ENCODE measurements at places on chromosomes 6 and 20.
A peak's percentile ranks its signal among the peaks of the same experiment; 100 is the strongest.

DNA sequence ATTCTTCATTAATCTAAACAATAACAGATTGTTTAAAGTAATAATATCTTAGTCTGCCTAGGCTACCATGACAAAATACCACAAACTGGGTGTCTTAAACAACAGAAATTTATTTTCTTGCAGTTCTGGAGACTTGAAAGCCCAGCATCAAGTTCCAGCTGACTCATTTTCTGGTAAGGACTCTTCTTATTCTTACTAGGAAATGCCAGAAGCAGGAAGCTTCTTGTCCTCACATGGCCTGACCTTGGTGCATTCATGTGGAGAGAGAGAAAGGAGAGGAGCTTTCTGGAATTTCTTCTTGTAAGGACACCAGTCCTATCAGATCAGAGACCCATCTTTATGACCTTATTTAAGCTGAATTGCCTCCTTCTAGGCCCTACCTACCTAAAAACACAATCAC lies 110.5 kb downstream of the ANKRD60 start:
- DNase-seq: no peak

DNA sequence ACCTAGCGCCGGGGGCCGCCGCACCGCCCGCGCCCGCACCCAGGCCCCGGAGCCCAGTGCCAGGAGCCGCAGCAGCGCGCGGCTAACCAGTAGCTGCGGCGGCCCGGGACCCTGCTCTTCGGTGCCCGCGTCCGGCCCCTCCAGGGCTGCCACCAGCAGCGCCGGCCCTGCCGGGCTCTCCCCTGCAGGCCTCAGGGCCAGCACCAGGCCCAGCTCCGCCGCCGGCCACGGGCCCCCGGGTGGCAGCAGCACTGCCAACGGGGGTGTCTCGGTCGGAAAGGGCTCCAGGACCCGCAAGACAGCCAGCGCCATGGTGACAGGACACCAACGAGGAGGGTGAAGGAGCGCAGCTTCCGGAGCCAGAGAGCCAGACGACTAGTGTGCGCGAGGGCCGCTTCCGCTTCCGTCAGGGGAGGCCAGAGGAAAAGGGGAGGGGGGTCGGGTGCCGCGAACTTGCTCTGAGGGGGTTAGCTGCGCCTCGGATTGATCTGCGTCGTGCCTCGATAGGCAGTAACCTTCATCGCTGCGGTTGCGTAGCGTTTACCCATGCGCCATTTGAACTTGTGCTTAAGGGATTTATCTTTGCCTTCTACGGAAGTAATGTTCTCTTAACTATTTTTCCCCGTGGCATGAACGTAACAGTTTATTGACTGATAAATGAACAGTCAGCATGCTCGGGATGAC lies at the start of gene PEX6:
TSS of gene PEX6 (minus strand) at position 343 of the 684 bp plus-strand sequence. CDS start at position 312, 31 bp downstream.
- DNase-seq: peak; percentile 90

GRCh38 chr6:23499549-23499948 lies 626.5 kb upstream of the NRSN1 start:
- DNase-seq: no peak

DNA sequence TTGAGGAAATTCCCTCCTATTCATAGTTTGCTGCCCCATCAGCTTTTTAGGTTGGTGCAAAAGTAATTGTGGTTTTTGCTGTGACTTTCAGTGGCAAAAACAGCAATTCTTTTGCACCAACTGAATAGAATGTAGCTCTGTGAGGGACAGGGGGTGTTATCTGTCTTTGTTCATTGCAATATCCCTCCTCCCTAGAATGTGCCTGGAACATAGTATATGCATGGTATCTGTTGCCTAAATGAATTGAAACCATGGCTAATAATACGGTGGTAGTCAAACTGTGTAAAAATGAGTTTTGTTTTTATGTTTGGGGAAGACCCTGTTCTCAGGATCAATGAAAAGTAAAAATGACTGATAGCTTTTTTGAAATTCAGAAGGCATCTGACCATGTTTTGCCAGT lies 45.1 kb downstream of the SCAND1 start:
- no peak for DNase-seq
